H9 (cell line): ENCODE measurements at places on chromosomes 7 and 10. TPM values are rescaled to one million over a fixed set of nuclear protein-coding genes. Genes with fewer than 3 reads are reported as not detected.

DNA sequence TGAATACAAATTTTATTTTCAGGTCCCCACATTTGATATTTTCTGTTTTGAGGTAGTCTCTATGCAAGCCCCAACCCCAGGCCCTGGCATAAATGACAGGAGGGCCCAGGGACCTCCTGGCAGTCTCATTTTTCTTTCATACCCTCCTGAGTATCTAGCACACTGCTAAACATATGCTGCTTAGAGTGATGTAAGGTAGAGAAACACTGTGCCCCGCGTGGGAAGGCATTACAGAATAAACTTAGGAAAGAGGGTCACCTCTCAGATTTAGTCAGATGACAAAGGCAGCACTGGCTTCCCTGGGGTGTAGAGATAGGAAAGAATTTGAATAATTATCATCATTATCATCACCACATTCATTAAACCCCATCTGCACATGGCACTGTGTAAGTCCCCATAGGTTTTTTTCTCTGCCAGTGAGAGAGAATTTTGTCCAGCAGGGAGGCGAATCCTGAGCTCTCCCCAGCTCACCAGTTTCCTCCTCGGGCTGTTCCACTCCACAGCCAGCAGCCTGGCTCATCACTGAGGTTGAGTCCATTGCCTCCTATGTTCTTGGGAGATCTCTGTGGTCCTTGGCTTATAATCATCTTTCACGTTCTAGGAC, 507.3 kb upstream of the GALNT17 start:
- H3K36me3 ChIP-seq: peaks cover 4% of the 10 kb centered on the region
- H3K4me1 ChIP-seq: peaks cover 3% of the 10 kb centered on the region; the same call in 1 of the 2 replicates
- no peaks in the 10 kb centered on the region for H3K27me3 ChIP-seq
- no peak for DNase-seq
- no peak overlapping the region for H3K27ac ChIP-seq
- H3K4me3 ChIP-seq: no peak overlapping the region

DNA sequence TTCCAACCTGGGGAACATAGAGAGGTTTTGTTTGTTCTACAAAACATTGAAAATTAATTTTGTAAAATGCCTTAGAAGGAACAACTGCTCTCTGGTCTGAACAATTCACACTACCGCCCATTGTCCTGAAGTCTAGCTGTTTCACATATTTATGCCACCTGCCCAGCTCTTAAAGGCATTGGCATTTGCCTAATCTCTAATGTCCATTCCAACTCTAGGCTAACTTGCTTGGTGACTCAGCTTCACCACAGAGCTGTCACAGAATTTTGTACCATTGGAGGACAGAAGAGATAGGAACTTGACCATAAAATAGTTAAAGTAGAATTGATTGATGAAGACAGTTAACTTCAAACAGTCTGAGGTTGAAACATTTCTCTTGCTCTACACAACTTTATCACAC, 53.5 kb upstream of the PPP1R17 start:
- no peaks in the 10 kb centered on the region for H3K36me3 ChIP-seq
- H3K27me3 ChIP-seq: no peaks in the 10 kb centered on the region
- no peak overlapping the region for H3K27ac ChIP-seq
- DNase-seq: no peak
- no peak overlapping the region for H3K4me3 ChIP-seq

DNA sequence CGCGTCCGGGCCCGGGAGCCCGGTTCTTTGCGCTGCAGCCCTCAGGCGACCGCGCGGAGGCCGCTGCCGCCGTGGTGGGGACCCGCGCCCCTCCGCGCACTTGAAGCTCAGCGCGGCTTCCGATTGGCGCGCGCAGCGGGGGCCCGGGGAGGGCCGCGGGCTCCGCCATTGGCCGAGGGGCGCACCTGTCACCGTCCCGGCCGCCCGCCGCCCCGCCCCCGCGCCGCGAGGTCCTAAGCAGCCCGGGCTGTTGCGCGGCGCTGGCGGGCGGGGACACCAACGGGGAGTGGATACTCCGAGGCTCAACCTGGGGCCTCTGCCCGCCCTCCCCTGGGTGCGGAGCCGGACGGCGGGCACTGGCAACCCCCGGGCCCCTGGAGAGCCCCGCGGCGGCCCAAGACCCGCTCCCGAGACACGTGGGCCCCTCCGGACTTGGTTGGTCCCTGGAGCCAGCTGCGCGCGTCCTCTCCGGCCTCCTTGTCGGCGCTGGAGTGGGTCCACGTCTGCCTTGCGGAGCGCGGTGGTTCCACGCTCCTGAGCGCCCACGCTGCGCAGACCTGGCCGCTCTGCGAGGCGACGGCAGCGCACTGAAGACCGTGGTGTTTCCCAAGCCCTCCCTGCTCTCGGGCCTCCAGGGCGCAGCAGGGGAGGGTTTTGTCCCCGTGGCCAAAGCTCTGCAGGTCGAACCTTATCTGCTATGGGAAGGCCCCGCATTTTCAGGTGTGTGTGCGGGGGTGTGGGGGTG, at the start of gene MNX1:
MNX1 (minus strand) TSS at position 76 of the 745 bp plus-strand sequence. CDS start 313 bp downstream, outside the sequence.
- DNase-seq: peak; percentile 87
- H3K36me3 ChIP-seq: no peaks in the 10 kb centered on the region
- peak within 1 kb of the TSS; percentile 79 for H3K4me3 ChIP-seq
- no peak within 1 kb of the TSS for H3K27ac ChIP-seq

- DNase-seq: no peak
- H3K4me1 ChIP-seq: no peaks in the 10 kb centered on the region
- H3K27me3 ChIP-seq: no peaks in the 10 kb centered on the region; the same call in 1 of the 2 replicates
Measured at GRCh38 chr10:104650072-104650471, 9.0 kb downstream of the SORCS3 start.

DNA sequence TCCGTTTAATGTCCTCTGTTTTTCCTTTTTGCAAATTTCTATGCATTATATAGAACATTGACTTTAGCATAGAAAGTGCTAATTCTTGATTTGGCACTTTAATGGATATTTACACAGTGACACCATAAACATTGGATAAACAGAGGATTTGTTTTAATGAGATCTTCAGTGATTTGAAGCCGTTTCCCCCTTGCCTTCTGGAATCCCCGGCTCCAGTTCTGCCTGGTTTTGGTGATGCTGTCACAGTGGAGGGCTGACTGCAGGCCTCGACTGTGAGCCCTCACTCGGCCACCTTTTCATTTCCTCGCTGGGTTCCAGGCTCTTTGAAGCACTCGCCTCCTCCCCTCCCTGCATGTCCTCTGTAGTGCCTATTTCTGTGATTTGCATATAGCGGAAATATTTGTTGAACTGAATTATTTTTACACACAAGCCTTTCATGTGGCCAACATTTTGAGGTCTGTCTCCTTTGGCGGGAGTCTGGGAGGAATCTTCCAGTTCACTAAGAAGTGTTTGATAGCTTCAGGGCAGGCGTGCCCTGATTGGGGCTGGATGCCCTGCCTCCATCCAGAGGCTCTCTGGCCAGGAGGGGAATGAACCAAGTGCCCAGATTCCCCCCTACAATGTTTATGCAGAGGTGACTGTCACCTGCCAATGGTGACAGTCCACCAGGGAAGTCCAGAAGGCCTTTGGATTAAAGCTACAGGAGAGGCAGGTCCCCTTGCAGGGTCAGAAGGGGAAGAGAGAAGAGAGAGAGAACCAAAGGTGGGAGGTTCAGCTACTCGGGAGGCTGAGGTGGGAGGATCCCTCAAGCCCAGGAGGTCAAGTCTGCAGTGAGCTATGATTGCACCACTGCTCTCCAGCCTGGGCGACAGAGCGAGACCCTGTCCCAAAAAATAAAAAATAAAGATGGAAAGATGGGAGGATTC, 67.5 kb downstream of the CUX1 start:
- H3K27ac ChIP-seq: no peak overlapping the region
- H3K4me3 ChIP-seq: no peak overlapping the region; the same call in 1 of the 3 replicates
- no peaks in the 10 kb centered on the region; the same call in 1 of the 2 replicates for H3K27me3 ChIP-seq

GRCh38 chr7:26199301-26200037, 1.1 kb downstream of the HNRNPA2B1 start:
- H3K27ac ChIP-seq: peak overlapping the region; percentile 99
- H3K36me3 ChIP-seq: peaks cover 70% of the 10 kb centered on the region
- DNase-seq: no peak
- H3K27me3 ChIP-seq: no peaks in the 10 kb centered on the region

- DNase-seq: no peak
- no peak overlapping the region for H3K27ac ChIP-seq
- no peaks in the 10 kb centered on the region for H3K4me1 ChIP-seq
- H3K36me3 ChIP-seq: no peaks in the 10 kb centered on the region
- H3K4me3 ChIP-seq: no peak overlapping the region
Measured at GRCh38 chr10:111556666-111557065, 479.8 kb downstream of the ADRA2A start.

DNA sequence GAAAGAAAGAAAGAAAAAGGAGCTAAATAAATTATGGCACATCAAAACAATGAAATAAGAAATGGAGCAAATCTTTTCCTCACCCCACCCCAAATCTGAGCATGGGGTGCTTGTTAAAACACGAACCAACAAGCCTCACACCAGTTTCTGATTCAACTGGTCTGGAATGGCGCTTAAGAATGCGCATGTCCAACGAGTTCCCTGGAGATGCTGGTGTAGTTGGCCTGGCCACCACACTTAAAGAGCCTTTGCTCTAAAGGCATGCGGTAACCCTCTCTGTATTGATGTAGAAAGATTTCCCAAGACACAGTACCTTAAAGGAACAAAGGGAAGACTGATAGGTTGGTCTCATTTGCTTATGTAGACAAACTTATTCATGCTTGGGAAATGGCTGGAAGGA, 49.1 kb upstream of the STEAP1B start:
- H3K27ac ChIP-seq: peak overlapping the region; percentile 33
- H3K4me3 ChIP-seq: peak overlapping the region; percentile 89
- H3K36me3 ChIP-seq: no peaks in the 10 kb centered on the region
- no peaks in the 10 kb centered on the region for H3K27me3 ChIP-seq

DNA sequence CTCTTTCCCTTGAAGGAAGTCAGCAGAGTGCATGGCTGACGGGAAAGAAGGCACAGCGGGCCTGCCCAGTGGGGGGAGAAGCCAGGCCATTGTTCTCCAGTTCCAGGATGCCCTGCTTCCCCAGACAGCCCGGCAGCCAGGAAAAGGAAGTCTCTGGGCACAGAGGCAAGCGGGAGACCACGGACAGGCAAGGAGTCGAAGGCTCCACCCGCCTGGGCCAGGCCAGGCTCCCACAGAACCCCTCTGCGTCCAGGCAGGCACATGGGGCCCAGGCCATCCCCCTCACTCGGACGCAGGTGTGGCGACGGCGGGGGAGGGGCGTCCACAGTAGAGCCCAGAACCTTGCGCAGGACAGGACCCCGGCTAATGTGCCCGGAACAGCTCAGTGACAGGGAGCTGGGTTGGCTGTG, 8.7 kb downstream of the GPR146 start:
- H3K27ac ChIP-seq: no peak overlapping the region
- no peaks in the 10 kb centered on the region for H3K36me3 ChIP-seq
- no peaks in the 10 kb centered on the region for H3K27me3 ChIP-seq
- H3K4me3 ChIP-seq: peak overlapping the region; percentile 7; the same call in 1 of the 3 replicates

GRCh38 chr7:100023526-100023925, 8.1 kb downstream of the ZKSCAN1 start:
- no peaks in the 10 kb centered on the region for H3K27me3 ChIP-seq
- H3K4me1 ChIP-seq: no peaks in the 10 kb centered on the region
- peaks cover 49% of the 10 kb centered on the region for H3K36me3 ChIP-seq
- no peak overlapping the region for H3K4me3 ChIP-seq

GRCh38 chr10:132517951-132518521, 19.6 kb upstream of the INPP5A start:
- H3K27ac ChIP-seq: no peak overlapping the region
- H3K36me3 ChIP-seq: no peaks in the 10 kb centered on the region
- DNase-seq: peak; percentile 68
- peak overlapping the region; percentile 70 for H3K4me3 ChIP-seq
- H3K4me1 ChIP-seq: peaks cover 4% of the 10 kb centered on the region; the same call in 1 of the 2 replicates

DNA sequence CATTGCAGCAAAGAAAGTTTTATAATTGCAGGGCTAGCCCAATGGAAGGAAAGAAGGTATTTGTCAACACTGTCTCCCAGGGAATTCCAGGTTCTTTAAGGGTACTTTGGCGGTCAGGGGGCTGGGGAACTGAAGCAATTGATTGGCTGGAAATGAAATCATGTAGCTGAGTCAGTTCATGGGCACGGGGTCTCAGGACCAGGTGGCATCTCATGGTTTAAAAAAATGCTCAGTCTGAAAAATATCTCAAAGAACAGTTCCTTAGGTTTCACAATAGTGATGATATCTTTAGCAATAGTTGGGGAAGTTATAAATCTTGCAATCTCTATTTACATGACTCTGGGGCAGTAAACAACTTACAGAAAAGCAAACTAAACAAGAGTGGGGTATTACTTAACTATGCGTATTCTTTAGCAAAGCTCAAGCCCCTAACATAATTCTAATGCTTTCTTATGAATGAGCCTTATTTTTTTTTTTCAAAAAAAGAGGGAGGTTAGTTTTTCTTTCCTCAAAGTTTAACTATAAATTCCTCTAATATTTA, 376.9 kb upstream of the NRG3 start:
- no peak overlapping the region for H3K27ac ChIP-seq
- H3K27me3 ChIP-seq: no peaks in the 10 kb centered on the region
- no peak for DNase-seq
- no peaks in the 10 kb centered on the region for H3K4me1 ChIP-seq
- no peak overlapping the region for H3K4me3 ChIP-seq
- 0 out of 3 replicates have a peak, but pooled peaks cover 2% of the 10 kb centered on the region for H3K36me3 ChIP-seq

DNA sequence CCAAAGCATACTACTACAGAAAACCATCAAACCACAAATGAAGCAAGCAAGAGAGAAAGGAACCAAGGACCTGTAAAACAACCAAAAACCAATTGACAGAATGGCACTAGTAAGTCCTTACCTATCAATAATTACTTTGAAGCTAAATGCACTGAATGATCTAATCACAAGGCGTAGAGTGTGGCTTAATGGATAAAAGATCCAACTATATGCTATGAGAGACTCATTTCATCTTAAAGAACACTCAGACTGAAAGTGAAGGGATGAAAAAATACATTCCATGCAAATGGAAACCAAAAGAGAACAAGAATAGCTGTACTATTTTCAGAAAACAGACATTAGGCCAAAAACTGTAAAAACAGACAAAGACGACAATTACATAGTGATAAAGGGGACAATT, 70.7 kb downstream of the CRPPA start:
- no peaks in the 10 kb centered on the region for H3K27me3 ChIP-seq
- no peak overlapping the region for H3K4me3 ChIP-seq
- no peak for DNase-seq
- no peak overlapping the region for H3K27ac ChIP-seq
- no peaks in the 10 kb centered on the region for H3K36me3 ChIP-seq

- H3K4me3 ChIP-seq: no peak overlapping the region
- H3K27ac ChIP-seq: no peak overlapping the region
- no peaks in the 10 kb centered on the region for H3K27me3 ChIP-seq
- DNase-seq: no peak
- H3K4me1 ChIP-seq: no peaks in the 10 kb centered on the region
- H3K36me3 ChIP-seq: no peaks in the 10 kb centered on the region
Measured at GRCh38 chr10:17626656-17627055, 9.5 kb upstream of the HACD1 start.

- H3K27ac ChIP-seq: no peak overlapping the region
- DNase-seq: no peak
- no peak overlapping the region for H3K4me3 ChIP-seq
- no peaks in the 10 kb centered on the region for H3K36me3 ChIP-seq
Measured at GRCh38 chr10:124200011-124200410, 106.6 kb upstream of the CHST15 start.

- no peaks in the 10 kb centered on the region for H3K36me3 ChIP-seq
- H3K4me3 ChIP-seq: no peak overlapping the region
- H3K27me3 ChIP-seq: no peaks in the 10 kb centered on the region
- no peak for DNase-seq
- no peak overlapping the region for H3K27ac ChIP-seq
Measured at GRCh38 chr7:27345997-27346396, 103.4 kb downstream of the EVX1 start.

ZNRF2 gene
- total RNA-seq: 16.5 and 17.1 TPM in 2 replicates

UCMA gene
- total RNA-seq: not detected in 2 replicates

CALML3 gene
- total RNA-seq: not detected in 2 replicates

TUBB8 gene
- total RNA-seq: 0.22 and 0.57 TPM in 2 replicates
